ENCODE measurements at places on chromosomes 12 and 14. TPM values are rescaled to one million over a fixed set of nuclear protein-coding genes. Genes with fewer than 3 reads are reported as not detected.

The PITPNM2 gene
- 6.6 TPM for total RNA-seq

The TSPAN19 gene
- total RNA-seq = not detected

The NUMB gene
- 21.3 TPM for total RNA-seq

The PRICKLE1 gene
- total RNA-seq = 9.6 TPM

The LPAR5 gene
- not detected for total RNA-seq

The RDH11 gene
- total RNA-seq = 174 TPM

The LALBA gene
- total RNA-seq = not detected

The GALNT16 gene
- 8.5 TPM for total RNA-seq

The PHETA1 gene
- 4.1 TPM for total RNA-seq

The FGD4 gene
- total RNA-seq = 2.3 TPM

Measured in fibroblast of lung (primary cell).